RWPE2 (cell line): ENCODE measurements at places on chromosomes 7 and 10.

DNA sequence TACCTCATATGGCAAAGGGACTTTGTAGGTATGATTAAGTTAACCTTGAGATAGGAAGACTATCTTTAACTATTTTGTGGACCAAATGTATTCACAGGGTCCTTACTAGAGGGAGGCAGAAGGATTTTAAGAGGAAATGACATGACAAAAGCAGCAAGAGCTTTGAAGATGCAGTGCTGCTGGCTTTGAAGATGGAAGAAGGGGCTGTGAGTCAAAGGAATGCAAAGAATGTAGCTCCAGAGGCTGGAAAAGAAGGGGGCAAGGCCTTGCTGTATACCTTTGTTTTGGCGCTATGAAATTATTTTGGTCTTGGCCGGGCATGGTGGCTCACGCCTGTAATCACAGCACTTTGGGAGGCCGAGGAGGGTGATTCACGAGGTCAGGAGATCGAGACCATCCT is 3.2 kb upstream of the NRBF2 start:
- no peak for DNase-seq
- H3K27me3 ChIP-seq = no peaks in the 10 kb centered on the region
- 0 out of 2 replicates have a peak, but pooled peaks cover 2% of the 10 kb centered on the region for H3K36me3 ChIP-seq
- H3K27ac ChIP-seq = no peak overlapping the region

DNA sequence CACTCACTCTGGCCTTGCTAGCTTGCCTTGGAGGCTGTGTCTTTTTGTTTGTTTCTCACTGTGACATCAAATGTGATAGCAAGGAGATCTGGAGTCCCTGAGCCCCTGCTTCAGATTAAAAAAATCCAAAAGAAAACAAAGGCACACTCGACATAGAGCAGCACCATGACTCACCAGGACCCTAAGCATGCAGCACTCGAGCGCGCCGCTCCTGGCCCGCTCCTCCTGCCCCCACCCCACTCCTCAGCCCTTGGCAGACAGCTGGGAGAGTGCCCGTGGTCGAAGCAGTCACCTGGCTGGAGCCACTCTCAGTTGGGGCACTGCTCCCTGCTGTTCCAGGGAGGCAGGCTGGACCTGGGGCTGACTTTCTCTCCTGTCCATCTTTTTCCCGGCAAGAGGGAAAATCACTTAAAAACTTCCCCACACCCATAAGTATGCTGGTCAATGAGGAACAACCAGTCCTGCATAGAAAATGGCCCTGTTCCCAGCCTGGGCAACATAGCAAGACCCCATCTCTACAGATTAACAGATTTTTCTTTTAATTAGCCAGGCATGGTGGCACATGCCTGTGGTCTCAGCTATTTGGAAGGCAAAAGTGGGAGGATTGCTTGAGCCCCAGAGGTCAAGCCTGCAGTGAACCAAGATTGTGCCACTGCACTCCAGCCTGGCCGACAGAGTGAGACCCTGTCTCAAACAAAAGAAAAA is 128.4 kb downstream of the PAXIP1 start:
- no peaks in the 10 kb centered on the region for H3K27me3 ChIP-seq
- no peaks in the 10 kb centered on the region for H3K36me3 ChIP-seq
- DNase-seq = no peak
- H3K27ac ChIP-seq = no peak overlapping the region

DNA sequence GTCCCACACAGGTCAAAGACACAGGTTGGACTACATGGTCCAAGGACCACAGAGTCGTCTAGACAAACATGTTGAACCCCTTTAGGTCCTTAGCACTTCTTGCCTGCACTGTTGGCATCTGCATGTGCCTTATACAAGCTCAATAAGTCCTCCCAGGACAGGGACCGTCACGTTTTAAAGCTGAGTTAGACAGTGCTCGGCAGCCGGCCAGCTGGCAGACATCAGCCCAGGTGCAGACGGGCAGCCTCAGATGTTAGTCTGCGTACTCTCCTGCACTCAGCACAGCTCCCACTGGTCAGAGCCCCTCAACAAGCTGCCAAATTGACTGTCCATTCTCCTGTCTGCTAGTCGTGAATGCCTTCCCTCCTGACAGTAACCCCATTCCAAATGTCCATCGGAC is 34.9 kb downstream of the PARP12 start:
- no peaks in the 10 kb centered on the region for H3K27me3 ChIP-seq
- peaks cover 56% of the 10 kb centered on the region for H3K36me3 ChIP-seq
- DNase-seq = no peak

- H3K27me3 ChIP-seq = no peaks in the 10 kb centered on the region
- no peaks in the 10 kb centered on the region for H3K36me3 ChIP-seq
- DNase-seq = no peak
- H3K4me3 ChIP-seq = no peak overlapping the region
- H3K4me1 ChIP-seq = peaks cover 4% of the 10 kb centered on the region
- H3K27ac ChIP-seq = peak overlapping the region; percentile 72
Observed at GRCh38 chr10:60827791-60828488, 49.7 kb downstream of the CDK1 start.

DNA sequence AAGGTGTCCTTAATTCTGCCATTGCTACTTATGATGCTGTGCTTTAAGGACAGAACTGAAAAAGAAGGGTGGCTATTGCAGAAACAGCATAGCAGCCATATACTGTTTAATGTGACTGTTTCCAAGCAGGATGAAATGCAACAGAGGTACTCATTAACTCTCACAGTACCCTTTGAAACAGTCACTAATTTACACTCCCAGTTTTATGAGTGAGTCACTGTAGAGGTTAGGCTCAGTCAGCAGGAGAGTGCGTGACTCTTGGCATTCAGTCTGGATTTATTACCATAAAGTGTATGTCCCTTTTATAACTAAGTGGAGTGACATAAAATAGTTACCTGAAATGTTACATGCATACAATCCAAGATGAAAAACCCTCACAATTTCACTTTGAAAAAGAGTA is 27.7 kb downstream of the ALDH18A1 start:
- H3K4me3 ChIP-seq = no peak overlapping the region
- no peaks in the 10 kb centered on the region for H3K4me1 ChIP-seq

GRCh38 chr7:11313801-11314200 is 340.1 kb downstream of the PHF14 start:
- no peak overlapping the region for H3K27ac ChIP-seq
- H3K27me3 ChIP-seq = no peaks in the 10 kb centered on the region
- H3K36me3 ChIP-seq = no peaks in the 10 kb centered on the region
- H3K4me3 ChIP-seq = no peak overlapping the region
- no peaks in the 10 kb centered on the region for H3K4me1 ChIP-seq

DNA sequence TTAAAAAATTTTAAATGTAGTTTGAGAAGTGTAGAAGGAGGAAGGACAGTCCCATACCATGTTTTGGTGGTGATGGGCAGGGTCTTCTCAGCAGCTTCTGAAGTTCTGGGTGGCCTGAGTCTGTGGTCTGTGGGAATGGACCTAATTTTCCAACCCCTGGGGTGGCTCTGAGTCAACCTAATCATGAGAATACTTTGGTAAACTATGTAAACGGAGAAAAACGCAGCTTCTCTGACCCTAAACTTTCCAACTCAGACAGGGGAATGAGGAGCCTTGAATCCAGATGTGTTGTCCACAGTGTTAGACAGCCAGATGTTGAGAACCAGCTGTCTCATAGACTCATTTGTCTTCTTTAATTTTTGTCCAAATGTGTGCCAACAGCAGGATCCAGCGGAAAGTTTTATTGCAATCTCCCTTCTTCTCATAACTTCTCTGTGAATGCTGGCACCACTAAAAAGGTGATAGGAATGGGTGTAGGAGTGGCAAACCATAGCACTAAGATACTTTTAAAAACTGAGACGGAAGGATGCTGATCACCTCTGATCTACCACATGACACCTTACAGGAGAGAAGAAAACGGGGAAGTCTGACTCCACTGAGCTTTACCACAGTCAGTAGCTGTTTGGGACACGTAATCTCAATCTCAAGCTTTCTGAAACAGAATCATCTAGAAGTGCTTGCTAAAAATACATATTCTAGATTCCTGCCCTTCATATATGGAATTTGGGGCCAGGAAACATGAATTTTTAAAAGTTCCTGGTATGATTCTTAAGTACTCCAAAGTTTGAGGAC is 90.5 kb upstream of the PHYHIPL start:
- no peak overlapping the region for H3K4me3 ChIP-seq
- no peaks in the 10 kb centered on the region for H3K4me1 ChIP-seq
- no peak overlapping the region for H3K27ac ChIP-seq
